ENCODE measurements at places on chromosomes 11 and 22.

DNA sequence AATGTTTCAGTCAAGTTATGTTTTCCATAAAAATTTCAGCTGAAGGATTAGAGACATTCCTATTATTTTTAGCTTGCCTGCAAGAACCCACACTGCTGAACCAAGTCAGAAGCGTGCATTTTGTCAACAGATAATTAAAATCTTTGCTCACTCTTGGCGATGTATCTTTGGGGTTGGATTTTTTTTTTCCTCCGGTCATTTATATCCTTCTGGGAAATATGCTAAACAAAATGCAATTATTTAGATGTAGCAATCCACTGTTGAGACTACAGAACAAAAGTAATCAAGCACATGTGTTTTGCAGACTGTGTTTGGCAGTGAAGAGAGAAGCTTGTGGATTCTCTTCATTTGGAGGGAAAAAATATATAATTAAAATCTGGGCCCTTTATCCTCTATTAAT lies 15.3 kb upstream of the NELL1 start:
- DNase-seq = no peak

- no peak for DNase-seq
Measured at GRCh38 chr11:61499816-61500491, 8.6 kb upstream of the LRRC10B start.

GRCh38 chr11:126127898-126128297 lies 65.2 kb upstream of the CDON start:
- no peak for DNase-seq

DNA sequence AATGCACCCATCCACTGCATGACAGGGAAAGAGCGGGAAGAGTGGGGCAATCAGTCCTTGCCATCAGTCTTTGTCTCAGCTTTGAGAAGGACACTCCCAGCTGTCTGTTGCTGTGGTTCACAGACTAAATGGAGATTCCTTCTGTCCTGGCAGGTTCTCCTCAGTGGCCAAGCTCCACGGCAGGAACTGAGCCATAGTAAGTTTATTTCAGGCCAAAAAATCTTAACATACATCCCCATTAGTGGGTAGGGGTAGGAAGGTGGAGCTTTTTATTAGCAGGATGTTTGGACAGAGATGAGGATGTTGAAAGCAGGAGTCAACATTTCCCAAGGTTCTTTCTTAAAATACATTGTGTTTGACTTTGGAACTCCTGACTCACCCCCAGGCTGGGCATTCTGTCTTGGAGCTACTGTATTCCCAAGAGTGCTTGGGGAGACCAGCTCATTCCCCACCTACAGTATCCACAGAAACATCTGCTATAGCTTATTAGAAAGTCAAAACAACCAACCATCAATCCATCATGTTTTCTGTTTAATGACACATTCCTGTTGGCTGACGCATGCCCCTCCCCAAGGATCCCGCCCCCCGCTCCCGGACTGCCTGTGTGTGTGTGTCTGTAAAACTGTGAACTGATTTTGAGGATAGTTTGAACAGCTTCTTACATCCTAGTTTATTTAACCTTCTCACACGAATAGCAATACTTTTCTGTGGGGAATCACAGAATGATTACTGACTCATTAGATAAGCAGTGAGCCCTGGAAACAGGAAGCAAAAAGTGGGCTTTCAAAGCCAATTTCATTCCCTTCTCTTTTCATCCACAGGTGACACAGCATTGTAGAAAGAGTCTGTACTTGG lies 109.5 kb downstream of the CCDC81 start:
- no peak for DNase-seq

GRCh38 chr11:45151362-45151982 lies 5.0 kb downstream of the PRDM11 start:
- no peak for DNase-seq

- DNase-seq = no peak
Measured at GRCh38 chr22:29377979-29378378, 10.4 kb downstream of the AP1B1 start.

GRCh38 chr22:17334059-17334458 lies 35.2 kb upstream of the CECR2 start:
- DNase-seq = peak; percentile 68

DNA sequence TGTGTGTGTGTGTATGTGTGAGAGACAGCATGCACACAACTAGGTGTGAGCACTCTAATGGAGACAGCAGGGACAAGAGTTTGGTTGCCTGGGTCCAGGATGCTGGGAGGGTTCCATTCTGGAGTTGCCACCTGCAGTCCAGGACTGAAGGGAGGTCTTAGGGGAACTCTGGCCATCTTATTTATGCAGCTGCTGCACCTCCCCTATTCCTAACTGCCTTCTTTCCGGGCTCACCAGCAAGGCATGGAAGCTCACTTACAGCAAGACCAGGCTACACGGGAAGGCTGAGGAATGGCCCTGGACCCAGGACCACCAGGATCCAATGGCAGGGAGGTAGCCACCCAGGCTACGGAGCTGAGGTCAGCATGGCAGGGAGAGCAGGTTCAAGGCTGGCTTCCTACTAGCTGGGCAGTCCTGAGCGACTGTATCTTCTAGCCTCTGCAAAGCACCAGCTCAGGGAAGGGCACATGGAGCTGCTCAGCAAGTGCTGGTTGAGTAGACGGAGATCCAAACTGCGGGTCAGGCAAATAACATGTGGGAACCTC lies 42.2 kb upstream of the B3GAT1 start:
- DNase-seq = no peak

DNA sequence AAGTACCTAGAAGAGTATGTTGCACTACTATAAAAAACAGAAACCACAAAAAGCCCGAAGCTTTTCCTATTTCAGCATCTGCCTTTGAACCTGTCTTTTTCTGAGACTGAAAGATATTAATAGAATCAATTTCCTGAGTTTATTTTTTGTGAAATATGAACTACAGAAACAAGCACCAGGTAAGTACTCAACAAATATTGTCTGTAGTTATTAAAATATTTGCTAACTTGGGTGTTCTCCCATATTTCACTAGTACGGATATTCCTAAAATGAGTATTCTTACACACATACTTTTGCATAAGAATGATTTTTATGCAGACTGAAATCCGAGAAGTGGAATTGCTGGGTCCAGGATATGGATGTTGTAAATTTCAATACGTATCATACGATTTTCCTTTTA lies 188.0 kb downstream of the OR4C45 start:
- DNase-seq = no peak

DNA sequence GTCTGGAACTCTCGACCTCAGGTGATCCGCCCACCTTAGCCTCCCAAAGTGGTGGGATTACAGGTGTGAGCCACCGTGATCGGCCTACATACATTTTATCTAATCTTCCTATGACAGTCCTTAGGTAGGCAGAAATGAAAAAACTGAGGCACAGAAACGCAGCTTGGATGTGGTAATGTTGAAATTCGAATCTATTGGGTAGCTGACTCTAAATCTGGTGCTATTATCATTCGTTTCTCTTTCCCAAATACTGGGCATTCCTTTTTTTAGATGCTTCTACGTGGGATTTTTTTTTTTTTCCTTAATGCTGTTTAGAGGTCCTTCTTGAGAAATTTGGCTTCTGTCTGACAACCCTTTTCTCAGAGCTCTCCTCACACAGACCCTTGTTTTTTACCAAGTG lies 41.5 kb downstream of the FCHSD2 start:
- DNase-seq = no peak

DNA sequence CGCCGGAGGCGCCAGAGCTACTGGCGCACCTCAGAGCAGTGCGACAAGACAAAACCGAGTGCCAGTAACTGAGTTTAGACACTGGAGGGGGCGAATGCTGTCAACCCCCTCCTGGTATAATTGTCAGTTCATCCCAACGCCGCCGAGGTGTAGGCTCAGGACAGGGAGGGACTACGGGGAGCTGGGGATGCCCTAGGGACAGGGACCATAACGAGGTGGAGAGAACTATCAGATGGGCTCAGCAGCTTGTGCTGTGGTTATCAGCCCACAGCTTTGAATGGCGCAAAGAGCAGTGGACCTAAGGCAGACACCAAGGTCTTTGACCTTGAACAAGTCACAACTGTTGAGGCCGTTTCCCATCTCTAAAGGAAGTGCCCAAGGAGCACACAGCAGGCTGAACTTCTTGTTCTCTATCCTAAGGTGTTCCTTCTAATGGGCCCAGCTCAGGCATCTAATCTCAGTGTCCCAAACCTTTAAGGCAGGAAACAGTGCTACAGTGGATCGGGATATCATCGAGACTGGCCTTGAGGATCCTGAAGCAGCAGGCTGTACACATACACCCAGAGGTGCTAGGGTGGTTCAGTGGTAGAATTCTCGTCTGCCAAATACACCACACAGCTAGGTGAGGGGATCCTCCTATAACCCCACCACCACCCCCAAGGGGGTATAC lies 958 bp upstream of the TUT1 start:
- peak; percentile 27 for DNase-seq

GRCh38 chr22:20392983-20393704 lies 807 bp upstream of the ZNF74 start:
- DNase-seq = no peak

DNA sequence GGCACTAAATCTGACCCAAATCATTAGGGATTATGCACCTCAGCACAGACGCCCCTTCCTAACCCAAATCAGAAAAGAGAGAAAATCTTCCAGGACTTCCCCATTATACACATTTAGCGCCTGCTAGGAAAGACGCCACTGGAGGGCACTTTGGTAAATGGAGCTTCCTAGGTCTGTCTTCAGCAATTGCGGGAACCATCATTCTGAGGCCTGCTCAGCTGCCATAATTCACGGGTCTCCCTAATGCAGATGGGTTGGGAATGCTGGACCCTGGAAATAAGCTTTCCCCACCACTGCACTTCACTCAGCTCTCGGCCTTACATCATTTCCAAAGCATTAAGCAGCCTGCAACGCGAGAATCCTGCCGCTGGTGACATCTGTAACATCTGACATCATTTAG lies 86.2 kb upstream of the OPCML start:
- DNase-seq = no peak

GRCh38 chr11:37107415-37107814 lies 509.4 kb upstream of the RAG2 start:
- no peak for DNase-seq

- no peak for DNase-seq
Measured at GRCh38 chr11:17929171-17929570, 83.7 kb downstream of the SERGEF start.

GRCh38 chr11:110524238-110524637 lies 94.5 kb downstream of the FDX1 start:
- peak; percentile 14 for DNase-seq

DNA sequence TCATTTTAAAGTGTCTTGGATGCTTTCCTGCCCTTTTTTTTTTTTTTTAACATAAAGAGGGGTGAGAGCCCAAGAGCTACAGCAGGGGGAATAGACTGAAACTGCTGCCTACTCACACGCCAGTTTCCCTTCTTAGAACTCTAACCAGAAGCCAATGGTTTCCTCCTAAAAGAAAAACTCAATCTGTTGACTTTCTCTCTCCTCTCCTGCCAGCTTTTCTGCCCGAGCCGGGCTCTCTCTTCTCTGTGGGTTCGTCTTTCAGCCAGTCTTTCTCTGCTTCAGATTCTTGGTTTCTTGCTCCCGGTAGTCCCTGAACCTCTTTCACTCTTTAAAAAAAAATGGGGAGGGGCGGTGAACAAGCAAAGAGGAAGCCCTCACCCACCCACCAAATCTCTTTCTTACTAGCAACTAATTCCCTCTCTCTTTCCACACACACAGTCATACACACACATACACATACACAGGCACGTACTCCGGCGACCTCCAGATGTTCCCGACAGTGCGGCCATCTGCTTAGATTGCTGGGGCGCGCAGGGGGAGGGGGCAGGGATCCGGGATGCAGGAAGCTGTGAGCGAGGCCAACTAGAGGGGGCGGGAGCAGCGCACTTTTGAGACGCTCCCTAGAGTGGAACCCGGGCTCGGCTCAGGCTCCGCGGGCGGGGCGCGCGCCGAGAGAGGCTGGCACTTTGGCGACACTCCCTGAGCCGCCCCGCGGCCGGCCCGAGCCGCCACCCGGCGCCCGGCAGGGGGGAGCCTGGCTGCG lies 444 bp upstream of the TSKU start:
- peak; percentile 79 for DNase-seq

GRCh38 chr11:20558741-20559140 lies 40.7 kb upstream of the SLC6A5 start:
- no peak for DNase-seq

GRCh38 chr11:121497176-121497998 lies 44.6 kb upstream of the SORL1-AS1 start:
- DNase-seq = no peak

DNA sequence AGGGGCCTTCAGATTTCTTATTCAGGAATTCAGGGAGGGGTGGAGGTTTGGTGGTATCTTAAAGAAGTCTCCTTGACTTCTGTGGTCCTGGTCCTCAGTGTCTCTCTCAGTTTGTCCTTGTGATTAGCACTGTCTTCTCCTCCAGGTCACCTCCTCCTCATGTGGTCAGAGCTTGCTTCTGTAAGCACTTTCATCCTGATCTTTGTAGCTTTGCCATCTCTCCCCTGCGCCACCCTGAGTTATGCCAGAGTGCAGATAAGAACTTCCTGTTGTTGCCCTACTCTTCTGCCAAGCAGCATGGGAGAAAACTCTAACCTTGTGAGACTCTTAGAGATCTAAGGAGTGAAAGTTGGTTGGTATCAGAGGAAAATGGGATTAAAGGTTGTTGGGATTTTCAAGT lies 30.9 kb downstream of the MICAL2 start:
- no peak for DNase-seq

DNA sequence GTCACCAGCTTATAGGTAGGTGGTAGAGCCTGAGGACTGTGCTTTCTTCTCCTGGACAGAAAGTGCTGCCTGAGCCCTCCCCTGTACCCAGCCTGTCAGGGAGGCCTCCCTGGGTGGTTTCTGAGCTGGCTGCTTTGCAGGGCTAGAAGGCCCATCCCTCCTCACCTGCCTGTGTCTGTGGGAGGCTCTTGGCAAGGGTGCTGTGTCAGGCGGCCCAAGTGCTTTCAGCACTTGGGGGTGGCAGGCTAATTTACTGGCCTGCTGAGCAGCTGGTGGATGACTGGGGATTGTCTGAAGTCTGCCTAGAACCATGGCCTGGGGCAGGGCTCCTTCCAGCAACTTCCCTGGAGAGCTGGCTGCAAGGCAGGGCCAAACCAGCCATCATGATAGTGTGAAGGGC lies 139.0 kb upstream of the NAV2 start:
- DNase-seq = no peak

- no peak for DNase-seq
Measured at GRCh38 chr11:69393865-69394233, 87.6 kb upstream of the LINC01488 start.

DNA sequence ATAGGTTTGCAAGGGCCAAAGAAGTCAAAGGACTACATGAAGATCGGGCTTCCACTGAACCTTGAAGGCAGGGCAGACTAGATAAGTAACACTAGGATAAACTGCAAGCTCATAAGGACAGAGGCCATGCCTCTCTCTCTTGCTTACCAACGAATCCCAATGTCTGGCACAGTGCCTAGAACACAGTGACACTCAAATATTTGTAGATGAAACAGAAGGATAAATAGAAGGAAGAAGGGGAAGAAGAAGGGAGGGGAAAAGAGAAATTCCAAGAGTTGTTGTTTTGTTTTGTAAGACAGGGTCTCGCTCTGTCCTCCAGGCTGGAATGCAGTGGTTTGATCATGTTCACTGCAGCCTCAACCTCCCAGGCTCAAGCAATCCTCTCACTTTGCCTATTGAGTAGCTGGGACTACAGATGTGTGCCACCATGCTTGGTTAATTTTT lies 26.9 kb downstream of the SIK3 start:
- no peak for DNase-seq

GRCh38 chr22:40279017-40279416 lies 67.3 kb upstream of the ADSL start:
- DNase-seq = no peak
